ENCODE measurements at places on chromosomes 2 and 18. TPM values are rescaled to one million over a fixed set of nuclear protein-coding genes. Genes with fewer than 3 reads are reported as not detected.

The FEV gene
- not detected for total RNA-seq

The ASAP2 gene
- 22.9 TPM for total RNA-seq

The GALNT5 gene
- total RNA-seq: not detected

The ATG4B gene
- 50.4 TPM for total RNA-seq

The DHRS9 gene
- 2.8 TPM for total RNA-seq

The DNAJC27 gene
- 10.5 TPM for total RNA-seq

The EFEMP1 gene
- total RNA-seq: 446 TPM

The DCDC2C gene
- total RNA-seq: not detected

The TXNDC9 gene
- 25.1 TPM for total RNA-seq

The LRP1B gene
- 0.22 TPM for total RNA-seq

The FRZB gene
- 5.5 TPM for total RNA-seq

The AGXT gene
- total RNA-seq: 0.32 TPM

The VWC2L gene
- total RNA-seq: not detected

The GPR75 gene
- 2.5 TPM for total RNA-seq

The SP5 gene
- 0.26 TPM for total RNA-seq

The NFATC1 gene
- total RNA-seq: 35.4 TPM

The CXCR2 gene
- 9.9 TPM for total RNA-seq

The KIAA2012 gene
- not detected for total RNA-seq

The OSR1 gene
- total RNA-seq: 41.6 TPM

The STPG4 gene
- not detected for total RNA-seq

The WNT10A gene
- not detected for total RNA-seq

The FOSL2 gene
- total RNA-seq: 259 TPM

The RAX gene
- not detected for total RNA-seq

The B3GNT7 gene
- 3.9 TPM for total RNA-seq

The MARCHF7 gene
- 72.5 TPM for total RNA-seq

The AQP12B gene
- total RNA-seq: not detected

The BCS1L gene
- 20.9 TPM for total RNA-seq

The CSRNP3 gene
- total RNA-seq: 0.51 TPM

The IL1RL2 gene
- 0.93 TPM for total RNA-seq

The FAM124B gene
- total RNA-seq: 4.1 TPM

The RNF103 gene
- total RNA-seq: 19.9 TPM

The SMIM21 gene
- total RNA-seq: not detected

The SEMA4F gene
- total RNA-seq: 6.6 TPM

The ZNF804A gene
- total RNA-seq: not detected

The AP1S3 gene
- 0.61 TPM for total RNA-seq

Data from mesenteric fat pad (tissue), 1 donor.